Stimulated activated CD8-positive, alpha-beta memory T cell treated with anti-CD3 and anti-CD28 coated beads, Interleukin-4, amount 100 ng/mL, for 1 hour (primary cell): ENCODE measurements at places on chromosomes 5 and 9.

DNA sequence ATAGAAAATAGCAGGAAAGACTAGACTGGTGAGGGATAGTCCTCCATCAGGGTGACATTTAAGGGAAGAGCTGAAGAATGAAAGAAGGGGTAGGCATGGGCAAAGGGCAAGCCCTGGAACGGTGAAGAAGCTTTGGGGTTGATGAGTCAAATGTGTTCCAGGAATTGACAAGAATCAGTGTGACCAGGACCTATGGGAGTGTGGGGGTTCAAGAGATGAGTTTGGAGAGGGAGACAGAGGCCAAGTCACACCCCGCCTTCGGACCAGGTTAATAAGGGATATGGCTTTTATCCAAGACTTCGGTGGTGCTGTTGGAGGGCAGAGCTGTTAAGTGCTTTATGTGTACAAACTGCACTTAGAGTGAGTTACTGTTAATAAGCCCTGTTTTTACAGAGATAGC lies 920 bp downstream of the PMPCA start:
- no peak for DNase-seq

DNA sequence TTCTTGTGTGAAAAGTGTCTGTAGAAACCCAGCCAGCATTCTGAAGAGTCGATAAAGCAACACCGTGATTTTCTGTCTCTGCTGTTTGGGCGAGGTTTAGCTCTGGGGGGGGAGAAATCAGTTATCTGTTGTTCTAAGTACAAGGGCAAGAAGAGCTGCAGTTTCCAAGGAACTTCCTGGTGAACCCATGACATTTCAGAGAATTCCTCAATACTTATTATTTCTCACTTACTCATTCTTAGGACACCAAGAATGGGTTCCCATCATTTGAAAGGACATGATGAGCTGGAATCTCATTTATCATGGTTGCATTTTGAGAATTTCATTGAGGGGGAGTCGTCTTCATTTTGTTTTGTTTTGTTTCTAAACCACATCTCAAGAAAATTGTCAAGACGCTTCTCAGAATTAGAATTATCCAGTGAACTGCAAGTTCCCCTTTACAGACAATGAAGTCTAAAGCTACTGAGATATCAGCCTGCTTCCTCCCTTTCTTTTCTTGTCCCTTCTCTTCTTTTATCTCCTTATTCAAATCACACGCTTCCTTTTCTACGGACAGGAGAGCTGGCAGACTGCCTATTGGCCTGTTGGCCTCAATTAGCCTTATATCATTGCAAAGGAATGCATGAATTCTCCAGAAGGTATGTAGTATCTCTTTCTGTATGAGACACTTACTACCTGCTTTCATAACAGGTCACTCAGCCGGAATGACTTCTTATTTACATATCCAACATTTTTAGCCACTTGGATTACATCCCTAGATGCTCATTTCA lies 53.7 kb downstream of the ZNF462 start:
- no peak for DNase-seq

DNA sequence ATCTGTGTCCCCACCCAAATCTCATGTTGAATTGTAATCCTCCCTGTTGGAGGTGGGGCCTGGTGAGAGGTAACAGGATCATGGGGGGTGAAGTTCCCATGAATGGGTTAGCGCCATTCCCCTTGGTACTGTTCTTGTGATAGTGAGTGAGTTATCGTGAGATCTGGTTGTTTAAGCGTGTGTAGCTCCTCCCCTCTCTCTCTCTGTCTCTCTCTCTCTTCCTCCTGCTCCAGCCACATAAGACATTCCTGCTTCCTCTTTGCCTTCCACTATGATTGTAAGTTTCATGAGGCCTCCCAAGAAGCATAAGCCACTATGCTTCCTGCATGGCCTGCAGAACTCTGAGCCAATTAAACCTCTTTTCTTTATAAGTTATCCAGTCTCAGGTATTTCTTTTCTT lies 28.8 kb downstream of the C5orf15 start:
- DNase-seq, result no peak

- no peak for DNase-seq
These were observed 67.7 kb downstream of the C5orf15 start for GRCh38 chr5:133900534-133901270.
